ENCODE measurements at places on chromosomes 12 and 14.

- no peak for DNase-seq
Observed at GRCh38 chr14:55361190-55361589, 50.4 kb downstream of the ATG14 start.

DNA sequence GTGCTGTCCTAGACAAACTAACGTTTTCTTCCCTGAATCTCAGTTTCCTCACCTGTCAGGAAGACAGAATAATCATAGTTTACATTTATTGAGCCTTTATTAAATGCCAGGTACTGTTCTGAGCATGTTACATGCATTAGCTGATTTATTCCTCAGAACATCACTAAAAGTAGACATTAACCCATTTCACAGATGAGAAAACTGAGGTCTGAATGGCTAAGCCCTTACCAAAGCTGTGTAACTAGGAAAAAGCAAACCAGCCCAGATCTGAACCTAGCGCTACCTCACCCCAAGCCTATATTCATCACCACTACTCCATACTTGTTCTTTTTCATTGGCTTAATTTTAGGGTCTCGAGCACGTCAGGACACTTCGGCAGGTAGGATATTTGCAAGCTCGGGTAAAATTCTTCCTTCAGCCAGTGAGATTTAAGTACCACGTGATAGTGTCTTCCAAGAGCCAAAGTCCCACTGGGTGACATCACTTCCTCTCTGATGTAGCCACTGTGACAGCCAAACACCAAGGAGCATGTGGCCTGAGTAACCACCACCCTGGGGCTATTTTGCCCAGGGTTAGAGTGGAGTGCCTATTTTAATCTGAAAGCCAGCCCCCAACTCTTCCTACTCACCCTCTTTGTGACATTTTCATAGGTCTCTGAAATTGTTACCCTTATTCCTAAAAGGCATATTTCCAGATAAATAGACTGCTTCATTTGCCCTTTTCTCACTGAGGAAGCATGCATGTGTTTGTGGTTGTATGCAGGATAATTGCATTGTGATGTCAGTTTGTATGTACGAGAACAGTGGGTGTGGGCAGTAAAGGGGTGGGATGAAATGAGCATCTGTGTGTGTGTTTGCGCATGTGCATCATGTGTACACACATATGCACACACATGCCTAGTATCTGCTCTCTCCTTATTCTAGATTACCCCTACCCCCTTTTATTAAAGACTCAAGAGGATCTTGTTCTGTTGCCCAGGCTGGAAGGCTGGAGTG lies 62.2 kb upstream of the WSCD2 start:
- DNase-seq, result no peak

DNA sequence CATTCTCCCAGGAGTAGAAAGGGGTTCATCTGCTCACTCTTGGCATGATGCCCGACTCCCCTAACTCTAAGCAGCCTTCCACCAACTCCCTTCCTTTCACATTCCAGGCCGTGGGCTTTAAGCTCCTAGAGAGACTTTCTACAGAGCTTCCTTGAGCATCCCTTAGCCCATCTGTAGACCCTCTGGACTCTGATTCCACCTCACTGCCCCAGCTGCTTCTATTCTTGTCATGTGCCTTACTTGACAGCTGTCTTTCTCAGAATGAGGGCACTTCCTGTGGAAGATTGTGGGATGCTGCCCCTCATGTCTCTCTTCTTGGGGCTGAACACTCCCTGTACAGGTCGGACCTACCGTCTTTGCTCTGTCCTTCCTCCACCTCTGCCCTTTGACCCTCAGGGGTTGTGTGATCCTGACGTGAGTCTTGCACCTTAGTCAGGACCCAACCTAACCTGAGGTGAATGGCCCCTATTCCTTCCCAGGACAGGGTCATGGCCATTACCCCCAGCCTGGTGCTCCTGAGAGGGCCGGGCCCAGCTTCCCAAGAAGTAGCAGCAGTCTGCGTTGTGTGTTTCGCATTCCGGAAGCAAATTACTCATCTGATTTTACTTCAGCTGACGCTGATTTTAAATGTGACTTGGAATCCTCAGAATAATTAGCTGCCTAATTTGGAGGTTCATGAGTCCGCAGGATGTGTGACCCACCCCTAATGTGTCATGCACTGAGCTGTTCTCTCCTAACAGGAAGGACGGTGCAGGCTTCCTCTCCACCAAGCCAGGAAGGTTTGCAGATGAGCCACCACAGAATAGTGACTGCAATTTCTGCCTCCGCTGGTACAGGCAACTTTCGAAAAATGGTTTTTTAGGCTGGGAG lies 2.7 kb upstream of the GALNT6 start:
- DNase-seq, result peak; percentile 93

DNA sequence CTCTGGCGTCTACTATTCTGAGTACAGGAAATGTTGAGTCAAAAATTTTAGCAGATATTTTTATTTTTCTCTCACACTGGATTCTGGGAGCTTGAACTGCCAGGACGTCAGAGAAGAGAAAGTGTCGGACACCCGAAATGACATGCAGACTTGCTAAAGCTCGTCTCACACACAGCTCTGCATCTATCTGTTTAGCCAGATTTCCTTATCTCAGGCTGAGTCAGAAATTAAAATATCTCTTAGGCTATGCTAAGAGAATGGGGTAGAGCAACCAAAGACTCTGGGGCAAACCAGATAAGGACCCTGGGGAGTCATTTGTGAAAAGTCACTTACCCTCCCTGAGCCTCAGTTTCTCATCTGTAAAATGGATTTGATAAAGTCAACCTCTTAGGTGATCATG lies 1124.1 kb downstream of the VRK1 start:
- no peak for DNase-seq

GRCh38 chr12:42981379-42981778 lies 391.8 kb upstream of the PRICKLE1 start:
- DNase-seq, result peak; percentile 83

DNA sequence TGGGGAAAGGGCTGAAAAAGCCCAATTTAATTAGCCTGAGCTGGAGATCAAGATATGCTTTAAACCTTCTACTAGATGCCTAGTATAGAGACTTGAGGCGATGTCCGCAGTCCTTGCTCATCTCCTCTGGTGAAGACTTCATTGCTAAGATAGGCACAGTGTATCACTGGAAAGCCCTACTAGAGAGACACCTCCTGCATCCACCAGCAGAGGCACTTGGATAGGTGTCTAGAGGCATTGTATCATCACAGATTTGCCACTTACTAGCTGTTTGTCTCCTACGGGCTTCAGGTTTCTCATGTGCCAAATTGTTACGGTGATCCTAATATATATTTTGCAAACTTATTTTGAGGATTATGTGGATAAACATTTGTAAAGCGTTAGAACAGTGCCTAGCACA lies 1048.5 kb downstream of the GALC start:
- DNase-seq, result no peak

DNA sequence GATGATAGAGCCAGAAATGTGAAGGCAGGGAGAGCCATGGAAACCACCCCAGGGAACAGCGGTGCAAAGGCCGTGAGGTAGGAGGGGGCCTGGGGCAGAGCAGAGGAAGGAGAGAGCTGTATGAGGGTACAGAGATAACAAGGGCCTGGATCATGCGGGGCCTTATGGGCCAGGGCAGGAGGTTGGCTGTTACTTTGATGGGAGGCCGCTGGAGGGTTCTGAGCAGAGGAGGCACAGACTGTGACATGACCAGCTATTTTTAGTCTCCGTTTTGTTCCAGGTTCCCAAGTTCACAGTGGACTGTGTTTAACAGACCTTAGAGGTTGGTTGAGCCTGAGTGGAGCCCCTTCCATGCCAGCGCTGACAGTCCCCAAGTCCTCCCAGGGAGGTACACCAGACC lies 118.6 kb downstream of the GCH1 start:
- DNase-seq, result no peak

DNA sequence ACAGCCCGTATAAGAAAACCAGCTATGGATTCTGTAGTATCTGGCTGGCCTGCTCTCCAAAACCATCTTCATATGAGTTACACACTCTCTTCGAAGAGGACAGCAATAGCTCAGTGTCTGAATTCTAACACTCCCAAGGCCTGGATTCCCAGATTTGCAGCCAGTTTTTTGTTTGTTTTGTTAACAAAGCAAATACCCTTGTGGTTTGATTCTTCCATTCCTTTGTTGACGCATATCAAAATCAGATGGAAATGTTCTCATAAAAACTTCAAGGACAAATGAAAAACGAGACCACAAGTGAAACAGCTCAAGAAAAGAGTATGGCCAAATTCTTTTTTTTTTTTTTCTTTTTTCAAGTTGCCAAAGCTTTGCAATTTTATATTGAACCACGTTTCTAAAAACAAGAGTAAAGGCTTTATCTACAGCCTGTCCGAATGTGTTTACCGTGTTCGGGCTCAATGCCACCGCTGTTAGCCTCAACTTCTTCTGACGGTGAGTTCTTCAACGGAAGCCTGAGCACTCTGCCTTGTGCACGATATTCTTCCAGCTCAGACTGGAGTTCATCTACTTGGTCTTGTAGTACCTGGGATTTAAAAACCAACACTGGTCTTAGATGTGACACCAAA lies 67.5 kb downstream of the NIN start:
- DNase-seq, result peak; percentile 53

DNA sequence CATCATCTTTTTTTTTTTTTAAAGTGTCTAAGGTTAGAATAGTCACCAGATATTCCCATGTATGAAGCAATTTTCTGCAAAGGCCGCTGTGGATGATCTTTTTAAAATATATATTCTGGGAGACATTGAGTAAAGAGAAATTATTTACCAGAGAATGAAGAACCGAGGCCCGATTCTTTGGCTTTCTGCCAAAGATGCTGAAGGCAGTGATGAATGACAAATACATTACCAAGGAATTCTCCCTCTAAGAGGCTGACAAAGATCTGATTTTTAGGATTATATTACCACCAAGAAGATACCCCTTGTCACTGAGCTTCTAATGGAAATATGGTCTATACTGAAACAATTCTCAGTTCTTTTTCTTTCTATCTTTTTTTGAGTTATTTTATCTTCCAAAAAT lies 336.8 kb downstream of the NAV3 start:
- no peak for DNase-seq

GRCh38 chr12:5771756-5772155 lies 173.3 kb downstream of the ANO2 start:
- DNase-seq, result no peak

DNA sequence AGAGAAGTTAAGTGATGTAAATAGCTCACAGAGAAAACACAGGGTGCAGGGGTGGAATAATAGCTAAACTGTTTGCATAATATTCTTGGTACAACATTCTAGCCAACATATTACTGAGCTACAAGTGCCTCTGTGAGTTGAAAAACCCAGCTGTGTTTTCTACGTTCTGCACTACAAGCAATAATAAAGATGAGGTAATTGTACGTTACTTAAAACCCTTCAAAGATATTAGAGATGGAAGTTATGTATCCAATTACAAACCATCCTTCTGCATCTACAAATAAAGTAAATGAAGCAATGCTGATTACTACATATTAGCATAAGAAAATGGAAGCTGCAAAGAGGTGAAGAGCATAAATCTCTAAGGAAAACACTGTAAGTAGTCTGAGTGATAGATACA lies 271.4 kb downstream of the SSPN start:
- DNase-seq, result no peak

- DNase-seq, result peak; percentile 84
Observed at GRCh38 chr14:39762576-39763401, 330.6 kb upstream of the FBXO33 start.

DNA sequence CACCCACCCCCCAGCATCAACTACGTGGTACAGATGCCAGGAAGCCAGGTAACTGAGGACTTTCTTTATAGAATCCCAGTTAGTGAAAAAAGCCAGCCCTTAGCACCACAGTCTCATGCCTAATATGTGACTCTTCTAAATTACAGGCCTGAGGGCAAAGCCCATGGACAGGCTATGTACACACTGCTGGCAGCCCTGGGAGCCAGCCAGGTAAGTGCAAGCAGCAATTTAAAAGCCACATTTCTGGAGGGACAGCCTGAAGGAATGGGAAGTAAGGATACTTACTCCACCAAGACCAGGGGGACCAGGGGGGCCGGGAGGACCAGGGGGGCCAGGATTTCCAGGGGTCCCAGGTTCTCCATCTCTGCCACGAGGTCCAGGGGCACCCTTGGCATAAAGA lies 7.0 kb downstream of the COL2A1 start:
- no peak for DNase-seq

GRCh38 chr12:64672925-64673409 lies 62.7 kb downstream of the RASSF3 start:
- peak; percentile 51 for DNase-seq

DNA sequence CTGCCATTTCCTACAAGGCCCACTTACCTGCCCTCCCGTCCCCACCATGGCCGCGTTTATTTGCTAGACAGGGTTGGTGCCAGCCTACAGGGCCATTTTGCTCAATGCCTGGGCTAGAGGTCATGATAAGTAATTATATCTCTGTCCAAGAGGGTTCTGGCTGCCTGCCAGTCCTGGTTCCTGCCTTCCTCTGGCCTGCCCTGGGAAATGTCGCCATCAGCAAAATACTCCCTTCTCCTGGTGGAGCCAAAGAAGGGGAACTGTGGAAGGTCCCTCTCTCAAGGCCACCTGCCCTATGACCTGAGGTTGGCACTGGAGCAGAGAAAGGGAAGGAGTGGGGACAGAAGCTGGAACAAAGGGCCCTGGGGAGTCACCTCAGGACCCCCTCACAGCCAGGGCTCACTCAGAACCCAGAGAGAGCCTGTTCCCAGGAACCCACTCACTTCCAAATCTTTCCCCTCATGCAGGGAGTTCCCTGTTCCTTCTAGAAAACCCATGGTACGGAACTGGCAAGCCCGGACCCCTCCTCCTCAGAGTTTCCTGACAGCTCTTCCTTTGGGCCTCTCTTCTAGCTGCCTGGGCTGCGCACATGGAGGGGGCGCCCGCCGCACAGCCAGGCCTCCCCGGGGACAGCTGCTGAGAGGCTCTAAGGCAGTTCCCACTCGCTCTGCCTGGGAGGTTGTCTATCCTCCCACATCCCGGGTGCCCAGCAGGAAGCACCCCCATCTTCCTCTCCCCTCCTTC lies 280.5 kb downstream of the DPF3 start:
- peak; percentile 39 for DNase-seq

- no peak for DNase-seq
Observed at GRCh38 chr14:64149921-64150320, 144.2 kb downstream of the ESR2 start.

GRCh38 chr12:15181017-15181683 lies 40.1 kb downstream of the RERG start:
- DNase-seq, result no peak

GRCh38 chr12:21509768-21510167 lies 8.2 kb downstream of the GOLT1B start:
- DNase-seq, result no peak

DNA sequence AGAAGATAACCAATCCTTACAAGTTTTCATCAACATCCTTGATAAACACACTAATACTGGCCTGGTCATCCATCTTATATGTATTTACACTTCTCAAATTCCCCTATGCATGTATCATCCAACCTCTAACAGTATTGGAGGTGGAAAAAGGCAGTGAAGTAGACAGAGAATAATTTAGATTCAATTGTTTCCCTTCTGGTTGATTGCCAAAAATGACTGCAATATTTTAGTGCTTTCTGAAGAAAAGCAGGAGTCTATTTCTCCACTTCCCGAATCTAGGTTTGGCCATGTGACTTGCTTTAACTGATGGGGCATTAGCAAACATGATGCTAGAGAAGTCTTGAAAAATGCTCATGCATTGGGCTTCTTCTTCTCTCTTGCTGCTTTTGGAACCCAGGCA lies 78.3 kb upstream of the METAP2 start:
- DNase-seq, result no peak

Data from mesenchymal stem cell (in vitro differentiated cells and primary cell).